ENCODE measurements at places on chromosomes 13 and 19.

GRCh38 chr19:16541526-16542044 is 652 bp downstream of the CHERP start:
- peak; percentile 48 for DNase-seq

- peak; percentile 43 for DNase-seq
These were observed 9.7 kb upstream of the C19orf12 start for GRCh38 chr19:29724746-29725145.

- DNase-seq, result no peak
These were observed 245.1 kb downstream of the MAB21L1 start for GRCh38 chr13:35231426-35231825.

- DNase-seq, result peak; percentile 18
These were observed 16.7 kb upstream of the ITM2B start for GRCh38 chr13:48216204-48216711.

DNA sequence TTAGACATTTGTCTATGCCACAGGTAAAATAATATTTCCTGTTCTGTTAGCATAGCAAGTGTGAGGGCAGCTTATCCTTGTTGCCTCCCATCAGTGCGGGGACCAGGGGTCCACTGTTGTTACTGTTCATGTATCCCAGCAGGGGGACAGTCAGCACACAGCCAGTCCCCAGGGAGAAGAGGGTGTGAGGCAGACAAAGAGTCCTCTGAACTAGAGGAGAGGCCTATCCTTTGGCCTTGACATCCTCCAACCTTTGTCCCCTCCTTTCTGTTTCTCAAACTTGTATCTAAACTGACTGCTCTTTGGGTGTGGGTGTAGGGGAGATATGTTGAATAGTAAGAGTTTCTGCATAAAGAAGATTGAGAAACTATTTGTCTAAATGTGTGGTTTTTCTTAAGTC is 2.9 kb upstream of the GPR18 start:
- no peak for DNase-seq

DNA sequence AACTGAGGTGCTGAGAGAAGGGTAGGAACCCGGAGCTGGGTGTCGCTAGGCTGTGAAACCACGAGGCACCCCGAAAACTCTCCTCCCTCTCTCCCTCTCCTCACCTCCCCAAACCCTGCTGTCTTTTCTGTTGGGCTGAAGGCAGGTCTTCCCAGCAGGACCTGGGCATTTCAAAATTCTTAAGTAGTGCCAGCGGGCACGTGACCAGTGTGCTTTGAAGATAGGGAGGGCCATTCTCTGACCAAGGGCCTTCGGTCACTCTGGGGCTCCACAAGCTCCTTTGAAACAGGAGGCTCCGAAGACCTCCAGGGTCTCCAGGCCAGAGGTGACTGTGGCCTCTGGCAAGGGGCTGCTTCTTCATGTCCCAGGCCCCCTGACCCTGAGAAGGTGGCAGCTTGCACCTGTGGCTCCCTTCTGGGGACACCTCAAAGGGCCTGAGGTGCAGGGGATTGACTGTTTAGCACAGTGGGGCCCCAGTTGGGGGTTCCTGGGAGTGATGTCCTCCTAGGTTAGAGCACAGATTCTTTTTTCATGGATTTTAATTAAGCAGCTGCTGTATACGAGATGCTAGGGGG is 48.3 kb downstream of the DNM2 start:
- no peak for DNase-seq

All from GM23338 (cell line).